Stimulated activated CD8-positive, alpha-beta memory T cell treated with anti-CD3 and anti-CD28 coated beads, Interleukin-2, amount 100 ng/mL, for 1 hour (primary cell): ENCODE measurements at places on chromosomes 7 and 10.
A peak's percentile ranks its signal among the peaks of the same experiment; 100 is the strongest.

DNA sequence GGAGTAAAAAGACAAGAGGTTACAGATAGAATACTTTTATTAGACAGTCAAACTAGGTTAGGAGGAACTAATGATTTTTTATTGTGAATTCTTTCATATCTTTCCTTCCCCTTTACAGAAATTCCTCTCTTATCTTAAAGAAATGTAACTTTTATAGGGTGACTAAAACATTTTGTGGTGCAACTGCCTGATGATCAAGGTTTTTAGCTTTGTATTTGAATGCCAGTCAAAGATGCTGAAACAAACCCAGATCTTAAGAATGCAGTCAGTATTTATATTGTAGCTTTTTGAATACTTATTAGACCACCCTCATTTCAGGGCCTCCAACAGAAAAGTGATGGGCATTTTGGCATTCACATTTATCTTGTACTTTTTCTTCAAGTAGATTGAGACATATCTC lies 27.4 kb downstream of the TAX1BP1 start:
- DNase-seq, result no peak

DNA sequence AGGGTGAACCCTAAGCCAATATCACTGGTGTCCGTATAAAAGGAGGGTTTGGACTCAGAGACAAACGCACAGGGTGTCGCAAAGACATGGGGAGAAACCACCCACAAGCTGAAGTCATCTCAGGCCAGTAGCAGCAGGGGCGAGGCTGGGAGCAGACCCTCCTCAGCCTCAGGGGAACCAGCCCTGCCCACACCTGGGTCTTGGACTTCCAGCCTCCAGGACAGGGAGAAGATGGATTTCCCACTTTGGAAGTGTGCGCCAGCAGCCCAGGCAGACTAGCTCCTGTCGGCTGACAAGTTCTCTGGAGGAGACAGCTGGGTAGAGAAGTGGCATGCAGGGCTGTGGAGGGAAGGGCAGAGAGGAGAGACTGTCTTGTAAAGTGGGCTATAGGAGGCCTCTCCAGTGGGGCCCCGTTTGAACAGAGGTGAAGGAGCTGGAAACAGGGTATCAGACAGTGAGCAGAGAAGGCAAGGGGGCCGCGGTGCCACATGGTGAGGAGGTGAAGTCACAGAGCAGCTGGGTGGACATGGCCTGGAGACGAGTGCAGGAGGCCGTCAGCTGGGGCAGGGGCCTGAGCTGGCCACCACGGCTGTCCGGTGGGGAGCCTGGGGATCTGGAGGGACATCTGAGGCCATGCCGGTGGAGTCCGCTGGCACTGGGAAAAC lies 475.6 kb downstream of the PTPRN2 start:
- no peak for DNase-seq

DNA sequence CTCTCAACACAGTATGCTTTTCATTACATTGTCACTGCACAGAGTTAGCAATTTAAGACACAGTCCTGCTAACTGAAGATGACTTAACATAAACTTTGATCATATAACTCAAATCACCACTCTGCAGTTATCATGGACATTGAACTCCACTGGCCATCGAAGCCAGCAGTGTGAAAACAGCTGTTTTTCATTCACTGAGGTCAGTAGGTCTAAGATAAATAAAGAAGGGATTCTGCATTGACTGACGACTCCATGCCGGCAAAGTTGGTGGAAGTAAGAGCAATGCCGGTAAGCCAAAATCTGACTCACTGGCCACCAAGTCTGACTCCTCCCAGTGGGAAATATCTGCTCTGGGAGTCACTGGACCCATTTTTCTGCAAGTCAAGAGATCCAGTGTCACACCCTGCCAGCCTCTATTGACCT lies 449.9 kb upstream of the ANKRD30A start:
- no peak for DNase-seq

- DNase-seq, result no peak
Observed at GRCh38 chr7:104160375-104160774, 47.4 kb downstream of the ORC5 start.

DNA sequence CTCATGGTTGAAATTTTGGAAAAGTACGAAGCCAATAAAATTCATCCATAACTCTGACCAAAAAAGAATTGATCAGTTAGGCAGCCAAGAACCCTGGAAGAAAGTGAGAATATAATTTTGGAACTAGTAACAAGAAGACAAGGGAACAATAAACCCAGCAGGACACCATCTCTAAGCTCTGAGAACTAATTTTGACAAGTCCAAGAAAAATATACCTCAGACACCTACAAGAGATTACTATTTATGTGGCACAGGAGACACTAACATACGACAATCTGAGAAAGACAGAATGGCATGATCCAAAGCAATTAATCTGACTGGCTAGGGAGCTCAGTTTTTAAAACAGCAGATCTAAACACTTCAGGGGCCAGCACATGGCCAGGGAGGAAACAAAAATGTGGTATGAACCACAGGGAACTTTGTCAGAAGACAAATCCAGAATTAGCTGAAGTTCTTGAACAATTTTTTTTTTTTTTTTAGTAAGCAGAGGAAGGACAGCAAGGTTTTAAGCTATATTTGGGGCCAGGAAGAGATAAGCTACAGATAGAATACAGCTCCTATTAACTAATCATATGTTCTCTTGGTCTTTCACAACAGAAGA lies 38.9 kb downstream of the PARD3 start:
- DNase-seq, result no peak

GRCh38 chr10:4473977-4474376 lies 352.0 kb upstream of the AKR1E2 start:
- no peak for DNase-seq

GRCh38 chr10:64116707-64117106 lies 595.5 kb downstream of the REEP3 start:
- no peak for DNase-seq

DNA sequence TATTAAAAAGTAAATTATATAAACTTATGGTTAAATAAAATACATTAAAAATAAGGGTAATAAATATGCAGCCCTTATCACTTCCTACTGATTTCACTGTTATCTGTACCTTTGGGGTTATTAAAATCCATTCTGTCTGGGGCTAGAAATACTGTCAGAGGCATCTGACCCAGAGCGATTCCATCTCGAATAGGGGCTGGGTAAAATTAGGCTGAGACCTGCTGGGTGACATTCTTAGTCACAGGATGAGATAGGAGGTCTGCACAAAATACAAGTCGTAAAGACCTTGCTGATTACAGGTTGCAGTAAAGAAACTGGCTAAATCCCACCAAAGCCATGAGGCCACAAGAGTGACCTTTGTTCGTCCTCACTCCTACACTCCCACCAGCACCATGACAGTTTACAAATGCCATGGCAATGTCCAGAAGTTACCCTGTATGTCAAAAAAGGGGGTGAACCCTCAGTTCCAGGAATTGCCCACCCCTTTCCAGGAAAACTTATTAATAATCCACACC lies 77.6 kb downstream of the COBL start:
- DNase-seq, result no peak

- no peak for DNase-seq
Observed at GRCh38 chr7:127803626-127804025, 151.6 kb downstream of the SND1 start.

- DNase-seq, result no peak
Observed at GRCh38 chr10:61635471-61635870, 27.3 kb upstream of the CABCOCO1 start.

- DNase-seq, result no peak
Observed at GRCh38 chr7:42247301-42247700, 10.3 kb upstream of the GLI3 start.

- no peak for DNase-seq
Observed at GRCh38 chr7:11078247-11078834, 104.7 kb downstream of the PHF14 start.

GRCh38 chr10:119252051-119252465 lies 44.7 kb downstream of the GRK5 start:
- no peak for DNase-seq

DNA sequence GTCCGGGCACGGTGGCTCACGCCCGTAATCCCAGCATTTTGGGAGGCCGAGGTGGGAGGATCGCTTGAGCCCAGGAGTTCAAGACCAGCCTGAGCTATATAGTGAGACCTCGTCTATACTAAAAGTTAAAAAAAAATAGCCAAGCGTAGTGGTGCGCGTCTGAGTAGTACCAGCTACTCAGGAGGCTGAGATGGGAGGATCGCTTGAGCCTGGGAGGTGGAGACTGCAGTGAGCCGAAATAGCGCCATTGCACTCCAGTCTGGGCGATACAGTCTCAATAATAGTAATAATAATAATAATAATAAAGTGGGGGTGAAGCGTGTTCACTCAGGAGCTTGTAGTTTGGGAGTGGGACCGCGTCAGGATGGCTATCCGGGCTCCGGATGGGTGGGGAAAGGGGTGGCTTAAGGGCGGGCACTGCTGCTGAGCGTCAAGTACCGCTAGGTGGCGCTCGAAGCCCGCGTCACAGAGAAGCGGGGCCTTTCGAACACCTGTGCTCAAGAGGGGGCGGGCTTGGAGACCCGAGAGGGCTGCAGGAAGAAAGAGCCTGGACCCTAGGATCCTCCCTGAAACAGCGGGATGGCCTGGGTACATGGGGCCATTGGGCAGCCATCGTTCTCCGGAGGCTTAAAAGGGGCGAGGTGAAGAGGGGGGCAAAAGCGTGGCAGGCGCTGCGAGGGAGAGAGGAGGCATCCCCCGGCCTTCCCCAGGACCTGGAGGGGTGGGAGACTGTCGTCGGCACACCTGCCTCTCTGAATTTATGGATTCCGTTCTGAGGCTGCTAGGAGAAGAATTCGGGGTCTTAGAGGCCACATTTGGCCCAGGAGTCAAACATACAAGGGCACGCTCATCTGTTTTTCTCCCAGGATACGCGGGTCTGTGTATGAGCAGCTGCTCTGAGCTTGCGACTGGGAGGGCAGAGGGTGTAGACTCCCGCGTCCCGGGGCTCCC lies 14.5 kb downstream of the LBX1 start:
- DNase-seq, result peak; percentile 38

DNA sequence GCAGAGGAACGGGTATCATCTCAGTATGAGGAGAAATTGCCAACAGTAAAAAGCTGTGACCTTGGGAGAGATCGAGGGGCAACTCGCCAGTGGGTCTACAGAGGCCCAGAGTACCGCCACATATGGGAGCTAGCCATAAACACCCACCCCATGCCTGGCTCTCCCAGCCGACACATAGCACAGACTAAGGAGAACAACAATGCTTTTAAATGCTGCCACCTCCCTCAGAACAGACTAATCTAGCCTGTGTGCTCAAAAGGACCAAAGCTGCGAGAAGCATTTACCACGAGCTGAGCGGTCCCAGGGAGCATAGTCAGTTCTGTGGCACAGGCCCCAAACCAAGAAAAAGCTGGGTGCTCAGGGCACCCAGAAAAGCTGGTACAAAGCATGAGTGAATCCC lies 73.3 kb downstream of the LSM5 start:
- no peak for DNase-seq

- DNase-seq, result no peak
Observed at GRCh38 chr7:28290496-28290895, 109.9 kb upstream of the JAZF1 start.

GRCh38 chr10:7855205-7855604 lies 36.9 kb downstream of the TAF3 start:
- no peak for DNase-seq

GRCh38 chr10:119970107-119970506 lies 77.6 kb downstream of the SEC23IP start:
- DNase-seq, result no peak

DNA sequence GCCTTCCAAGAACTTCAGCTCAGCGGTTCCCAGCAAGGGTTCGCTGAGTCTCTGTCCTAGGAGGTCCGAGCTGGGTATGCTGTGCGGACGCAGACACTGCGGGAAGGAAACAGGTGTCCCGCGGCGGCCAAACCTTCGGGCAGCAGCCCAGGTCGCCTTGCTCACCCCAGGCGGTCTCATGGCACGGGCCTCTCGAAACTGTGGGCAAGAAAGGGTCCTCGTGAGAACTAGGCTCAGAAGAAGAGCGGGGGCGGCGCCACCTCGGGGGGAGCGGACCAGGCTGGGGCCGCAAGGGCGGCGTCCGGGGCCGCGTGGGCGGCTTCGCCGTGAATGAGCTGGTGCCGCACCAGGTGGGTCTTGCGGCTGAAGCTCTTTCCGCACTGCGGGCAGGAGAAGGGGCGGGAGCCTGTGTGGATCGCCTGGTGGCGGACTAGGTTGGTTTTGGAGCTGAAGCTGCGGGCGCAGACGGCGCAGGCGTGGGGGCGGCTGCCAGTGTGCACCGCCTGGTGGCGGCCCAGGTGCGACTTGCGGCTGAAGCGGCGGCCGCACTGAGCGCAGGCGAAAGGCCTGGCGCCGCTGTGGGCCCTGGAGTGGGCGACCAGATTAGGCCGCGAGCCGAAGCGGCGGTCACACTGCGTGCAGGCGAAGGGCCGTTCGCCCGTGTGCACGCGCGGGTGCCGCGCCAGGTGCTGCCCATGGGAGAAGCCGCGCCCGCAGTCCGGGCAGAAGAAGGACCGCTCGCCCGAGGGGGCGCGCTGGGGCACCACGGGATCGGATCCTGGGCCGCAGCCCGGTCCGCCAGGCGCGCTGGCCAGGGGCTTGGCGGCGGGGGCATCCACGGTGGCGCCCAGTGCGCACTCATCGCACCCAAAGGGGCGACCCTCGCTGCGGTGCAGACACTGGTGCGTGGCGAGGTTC lies 8.6 kb downstream of the ZNF467 start:
- DNase-seq, result no peak

- no peak for DNase-seq
Observed at GRCh38 chr10:99681553-99681952, 22.2 kb downstream of the ENTPD7 start.

DNA sequence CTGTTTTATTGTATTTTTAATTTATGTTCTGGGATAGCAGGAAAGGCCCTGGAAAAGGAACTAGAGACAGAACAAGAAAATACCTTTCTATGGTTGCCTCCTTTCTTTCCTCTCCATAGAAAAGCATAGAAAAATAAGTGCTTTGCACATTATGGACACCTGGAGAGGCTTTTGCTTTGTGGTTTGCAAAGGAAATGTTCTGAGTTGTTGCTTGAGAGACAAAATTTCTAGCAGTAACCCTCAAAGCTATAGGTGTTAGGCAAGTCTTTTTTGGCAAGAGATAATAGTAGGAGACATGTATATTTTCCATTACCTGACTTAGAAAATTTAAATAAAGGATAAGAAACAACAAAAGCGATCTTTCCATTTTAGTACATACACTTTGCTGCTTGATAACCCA lies 378.6 kb upstream of the PRKCQ start:
- no peak for DNase-seq

GRCh38 chr10:23408330-23408976 lies 30.4 kb upstream of the OTUD1 start:
- no peak for DNase-seq

DNA sequence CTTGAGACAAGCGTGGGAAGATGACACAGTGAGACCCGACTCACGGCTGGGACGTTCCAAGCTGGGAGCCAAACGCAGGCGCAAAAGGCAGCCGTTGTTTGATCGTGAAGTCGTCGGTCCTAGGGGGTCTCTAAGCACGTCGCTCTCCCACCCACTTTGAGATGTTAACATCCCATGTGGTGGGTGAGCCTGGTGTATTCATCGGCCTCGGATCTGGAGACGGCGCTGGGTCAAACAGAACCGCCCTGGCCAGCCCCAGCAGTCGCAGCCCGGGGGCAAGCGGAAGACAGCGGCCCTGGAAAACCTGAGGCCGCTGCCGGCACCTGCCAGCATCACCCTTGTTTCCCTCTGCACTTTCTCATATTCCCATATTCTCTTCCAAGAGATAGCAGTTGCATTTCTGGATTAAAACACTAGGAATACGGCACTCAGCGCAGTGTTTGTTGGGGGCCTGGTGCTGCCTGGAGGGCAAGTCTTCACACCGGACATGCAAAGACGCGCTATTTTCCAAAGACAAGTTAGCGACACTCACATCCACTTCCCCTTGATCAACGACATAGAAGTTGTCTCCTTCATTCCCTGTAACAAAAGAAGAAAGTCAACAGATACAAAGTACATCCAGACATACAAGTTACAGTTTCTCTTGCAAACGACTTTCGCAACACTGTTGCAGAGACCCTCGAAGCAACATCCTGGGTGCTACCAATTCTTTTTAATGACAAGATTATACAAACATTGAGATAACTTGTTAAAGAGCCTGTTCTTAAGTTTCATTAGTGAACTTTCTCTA lies 86.2 kb upstream of the PDGFA start:
- no peak for DNase-seq
